ENCODE measurements at places on chromosomes 5 and 9. TPM values are rescaled to one million over a fixed set of nuclear protein-coding genes. Genes with fewer than 3 reads are reported as not detected.

FOXD4L3 gene
- not detected for total RNA-seq

C1QTNF3 gene
- total RNA-seq, result 2.9 TPM

NEUROG1 gene
- not detected for total RNA-seq

BTNL8 gene
- not detected for total RNA-seq

LOX gene
- total RNA-seq, result 448 TPM

GLDC gene
- 0.22 TPM for total RNA-seq

CDH10 gene
- not detected for total RNA-seq

TSSK1B gene
- 0.52 TPM for total RNA-seq

PCDHGA2 gene
- total RNA-seq, result 4.7 TPM

SPOCK1 gene
- 172 TPM for total RNA-seq

CCL27 gene
- total RNA-seq, result not detected

MAP1B gene
- total RNA-seq, result 200 TPM
